AG04450 (cell line): ENCODE measurements at places on chromosomes 11 and 22.

DNA sequence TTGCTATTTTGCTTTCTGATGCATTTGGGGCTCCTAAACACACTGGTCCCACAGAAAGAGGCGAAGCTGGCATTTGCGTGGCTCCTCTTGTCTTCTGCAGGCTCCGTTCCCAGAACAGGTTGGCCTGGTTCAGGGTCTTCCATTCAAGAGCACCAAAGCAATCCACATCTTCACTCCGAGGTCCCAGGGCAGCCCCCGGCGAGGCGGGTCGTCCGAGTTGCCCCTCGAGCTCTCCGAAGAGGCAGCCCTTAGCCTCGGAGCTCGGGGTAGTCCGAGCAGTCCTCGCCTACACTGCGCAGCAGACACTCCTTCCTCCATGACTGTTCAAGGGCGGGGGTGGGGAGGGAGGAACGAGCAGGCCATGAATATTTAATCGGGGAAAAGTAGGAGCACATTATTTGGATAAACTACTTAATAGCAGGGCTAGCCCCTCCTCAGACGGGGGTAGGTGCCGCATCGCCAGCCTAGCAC lies 321.3 kb downstream of the BLID start:
- DNase-seq: no peak

- no peak for DNase-seq
These were observed 1054.4 kb downstream of the TBC1D22A start for GRCh38 chr22:47816863-47817210.

- no peak for DNase-seq
These were observed 685.2 kb upstream of the CHORDC1 start for GRCh38 chr11:90908074-90908473.

GRCh38 chr11:2393111-2393868 lies 7.3 kb upstream of the TSSC4 start:
- no peak for DNase-seq

- DNase-seq: no peak
These were observed 79.3 kb upstream of the SUSD2 start for GRCh38 chr22:24101966-24102365.

DNA sequence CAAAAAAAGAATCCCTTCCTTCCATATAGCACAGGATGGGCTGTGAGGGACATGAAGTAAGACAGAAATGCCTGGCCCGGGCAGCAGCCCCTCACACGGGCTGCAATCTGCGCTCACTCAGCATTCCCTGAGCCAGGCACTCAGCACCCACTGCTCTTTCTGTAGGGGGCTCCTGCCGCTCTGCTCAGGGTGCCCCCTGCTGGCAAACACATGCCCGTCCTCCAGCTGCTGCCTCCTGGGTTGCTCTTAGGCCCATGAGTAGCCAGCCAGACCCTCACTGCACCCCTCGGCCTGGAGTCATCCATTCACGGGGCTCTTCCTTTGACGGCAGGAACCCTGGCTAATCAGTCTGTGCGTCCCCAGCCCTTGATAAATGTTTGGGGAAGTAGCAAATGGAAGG lies 6.9 kb downstream of the MCAT start:
- DNase-seq: no peak

- DNase-seq: no peak
These were observed 60.6 kb upstream of the E2F8 start for GRCh38 chr11:19301361-19301760.

- DNase-seq: no peak
These were observed 55.6 kb upstream of the MRGPRX1 start for GRCh38 chr11:18994860-18995259.

DNA sequence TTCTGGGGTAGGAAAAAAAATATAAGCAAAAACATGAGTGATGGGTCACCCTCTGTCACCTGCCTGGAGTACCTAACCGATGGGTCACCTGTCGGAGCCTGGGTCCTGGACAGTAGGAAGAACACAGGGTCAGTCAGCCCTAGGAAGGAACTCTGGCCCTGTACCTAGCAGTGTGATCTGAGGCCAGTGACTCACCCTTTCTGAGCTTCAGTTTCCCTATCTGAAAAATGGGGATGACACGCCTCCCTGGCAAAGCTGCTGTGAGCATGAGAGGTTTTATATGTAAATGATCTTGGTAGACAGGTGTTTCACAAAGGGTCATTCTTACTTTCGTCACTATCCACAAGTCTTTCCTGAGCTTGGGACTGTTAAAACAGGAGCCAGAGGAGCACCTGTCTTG lies 182.0 kb downstream of the ST3GAL4 start:
- no peak for DNase-seq
